ENCODE measurements at places on chromosomes 7 and 10.
A peak's percentile ranks its signal among the peaks of the same experiment; 100 is the strongest.

DNA sequence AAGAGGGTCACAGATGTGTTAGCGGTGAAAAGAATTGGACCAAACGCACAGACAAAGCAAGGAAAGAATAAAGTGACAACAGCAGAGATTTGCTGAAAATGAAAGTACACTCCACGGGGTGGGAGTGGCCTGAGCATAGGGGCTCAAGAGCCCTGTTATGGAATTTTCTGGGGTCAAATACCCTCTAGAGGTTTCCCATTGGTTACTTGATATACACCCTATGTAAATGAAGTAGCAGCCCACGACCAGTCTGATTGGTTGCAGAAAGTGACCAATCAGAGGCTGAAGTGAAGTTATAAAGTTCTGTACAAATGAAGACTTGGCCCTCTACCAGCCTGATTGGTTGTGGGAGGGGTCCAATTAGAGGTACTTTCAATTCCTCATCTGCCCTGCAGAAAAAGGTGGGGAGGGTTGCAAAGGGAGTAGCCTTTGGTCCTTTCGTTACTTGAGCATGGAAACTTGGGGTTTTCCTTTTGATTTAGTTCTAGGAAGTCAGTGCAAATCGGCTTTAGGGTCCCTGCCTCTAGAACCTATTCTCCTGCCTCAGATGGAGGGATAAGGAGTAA is 125.6 kb upstream of the PRPS1L1 start:
- no peak for DNase-seq

GRCh38 chr10:112857493-112857892 is 92.6 kb upstream of the TCF7L2 start:
- DNase-seq = no peak

DNA sequence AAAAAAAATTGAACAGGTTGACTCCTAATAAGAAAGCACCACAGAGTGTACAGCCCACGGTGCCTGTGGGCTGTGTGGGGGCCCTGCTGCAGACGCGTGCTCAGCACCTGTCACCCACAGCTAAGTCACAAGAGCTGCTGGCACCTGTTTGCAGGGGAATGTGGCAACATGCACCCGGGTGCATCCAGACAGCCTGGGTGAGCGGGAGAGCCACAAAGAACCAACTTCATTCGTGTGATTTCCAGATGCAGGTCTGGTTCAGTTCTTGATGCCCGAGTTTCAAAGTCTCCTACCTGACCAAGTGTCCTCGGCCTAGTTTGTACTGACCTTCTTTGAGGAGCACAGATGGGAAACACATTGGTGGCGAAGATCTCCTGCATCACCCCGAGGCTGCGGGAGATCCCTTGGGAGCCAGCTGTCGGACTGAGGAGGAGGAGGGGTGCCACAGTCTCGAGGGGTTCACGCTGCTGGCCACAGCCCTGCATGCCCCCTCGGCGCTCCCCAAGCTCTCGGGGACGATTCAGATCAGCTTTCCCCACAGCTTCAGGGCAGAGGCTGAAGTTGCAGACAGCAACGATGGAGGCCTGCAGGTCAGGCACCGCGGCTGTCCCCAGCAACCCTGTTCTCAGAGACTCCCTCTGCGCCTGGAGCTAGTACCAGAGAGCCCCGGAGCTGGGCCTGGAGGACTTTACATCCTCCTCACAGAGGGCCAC is 35.3 kb downstream of the AMZ1 start:
- no peak for DNase-seq

DNA sequence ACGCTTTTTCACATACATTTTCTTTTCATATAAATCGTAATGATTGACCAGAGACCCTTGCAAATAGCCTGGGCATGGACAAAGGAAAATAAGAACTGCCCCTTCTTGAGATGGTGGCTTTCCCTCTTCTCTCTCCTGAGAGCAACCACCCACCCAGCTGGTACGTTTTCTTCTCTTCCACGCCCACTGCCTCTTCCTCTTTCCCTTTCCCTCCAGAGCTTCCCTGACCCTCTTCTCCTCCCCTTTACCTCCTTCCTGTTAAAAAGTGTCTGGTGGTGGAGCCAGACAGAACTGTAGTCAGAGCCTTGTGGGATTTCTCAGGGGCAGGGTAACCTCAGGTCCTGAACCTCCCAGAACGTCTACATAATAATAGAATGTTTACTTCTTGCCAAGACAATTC is 23.2 kb downstream of the GPR141 start:
- no peak for DNase-seq

DNA sequence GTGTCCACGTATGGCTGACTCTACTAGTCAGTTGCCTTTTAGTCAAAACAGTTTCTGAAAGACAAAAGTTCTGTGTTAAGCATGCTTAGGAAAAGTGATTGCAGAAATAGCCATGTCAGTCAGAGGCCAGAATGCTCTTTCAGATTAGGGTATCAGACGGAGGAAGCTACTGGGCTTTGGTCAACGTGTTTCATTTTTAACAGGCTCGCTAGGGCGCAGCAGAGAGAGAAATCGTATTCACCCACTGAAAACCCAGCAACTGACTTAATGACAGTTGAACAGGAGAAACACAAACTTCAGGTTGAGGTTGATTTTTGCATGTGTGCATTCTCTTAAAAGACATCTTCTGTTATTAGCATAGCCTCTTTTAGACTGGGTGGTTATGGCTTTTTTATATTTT is 322.6 kb upstream of the KIAA1217 start:
- no peak for DNase-seq

- DNase-seq = no peak
Measured at GRCh38 chr7:69906283-69906995, 308.2 kb downstream of the AUTS2 start.

- no peak for DNase-seq
Measured at GRCh38 chr7:55588379-55588699, 16.0 kb upstream of the VOPP1 start.

GRCh38 chr10:61669849-61670248 is 7.1 kb downstream of the CABCOCO1 start:
- DNase-seq = no peak

- DNase-seq = no peak
Measured at GRCh38 chr7:33764752-33765451, 140.4 kb upstream of the BMPER start.

- no peak for DNase-seq
Measured at GRCh38 chr10:15166325-15166724, 2.2 kb downstream of the NMT2 start.

- DNase-seq = no peak
Measured at GRCh38 chr10:114957673-114958072, 19.7 kb downstream of the TRUB1 start.

GRCh38 chr10:52208365-52208764 is 105.7 kb upstream of the DKK1 start:
- DNase-seq = no peak

GRCh38 chr10:25078658-25079431 is 62.4 kb downstream of the THNSL1 start:
- DNase-seq = no peak

- DNase-seq = no peak
Measured at GRCh38 chr10:80197972-80198916, 7.1 kb downstream of the ANXA11 start.

DNA sequence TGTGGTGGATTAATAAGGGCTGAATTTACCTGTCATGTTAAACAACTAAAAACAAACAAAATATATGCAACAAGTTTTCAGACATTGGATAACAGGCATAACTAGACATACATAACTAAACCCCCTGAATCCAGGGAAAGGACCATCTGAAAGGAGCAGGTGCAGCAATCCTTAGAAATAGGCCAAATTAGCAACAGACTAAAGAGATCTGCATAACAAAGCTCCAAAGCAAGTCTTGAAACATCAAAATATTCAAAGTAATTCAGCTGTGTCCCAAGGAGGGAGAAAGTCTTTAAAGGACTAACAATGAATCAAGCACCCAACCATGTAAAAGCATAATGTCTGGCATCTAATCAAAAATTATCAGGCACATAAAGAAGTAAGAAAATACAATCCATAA is 475.1 kb downstream of the GRID1 start:
- DNase-seq = no peak

GRCh38 chr7:127933146-127933545 is 98.1 kb downstream of the LRRC4 start:
- no peak for DNase-seq

- no peak for DNase-seq
Measured at GRCh38 chr7:19215412-19215811, 70.2 kb upstream of the FERD3L start.

GRCh38 chr7:47007471-47007870 is 574.4 kb downstream of the TNS3 start:
- no peak for DNase-seq

DNA sequence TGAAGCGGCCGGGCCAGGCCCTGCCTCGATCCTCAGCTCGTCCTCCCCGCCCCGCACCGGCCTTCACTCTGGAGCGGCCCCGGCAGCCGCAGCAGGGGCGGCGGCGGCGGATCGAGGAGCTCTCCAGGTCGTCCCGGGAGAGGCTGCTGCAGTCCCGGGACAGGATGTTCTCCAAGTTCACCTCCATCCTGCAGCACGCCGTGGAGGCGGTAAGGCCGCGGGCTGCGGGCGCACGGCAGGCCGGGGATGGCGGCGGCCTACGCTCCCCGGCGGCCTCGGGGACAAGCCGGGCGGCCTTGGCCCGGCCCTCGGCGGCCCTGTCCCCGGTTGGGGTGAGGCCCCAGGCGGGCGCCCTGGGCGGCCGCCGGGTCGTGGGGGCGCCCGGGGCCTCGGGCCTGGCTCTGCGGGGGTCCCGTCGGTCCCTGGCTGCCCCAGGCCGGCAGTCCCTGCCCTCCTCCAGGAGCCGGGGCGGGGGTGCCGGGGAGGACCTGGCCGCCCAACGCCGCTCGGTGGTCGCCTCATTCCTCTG is 399 bp downstream of the FHIP2A start:
- DNase-seq = peak; percentile 42

DNA sequence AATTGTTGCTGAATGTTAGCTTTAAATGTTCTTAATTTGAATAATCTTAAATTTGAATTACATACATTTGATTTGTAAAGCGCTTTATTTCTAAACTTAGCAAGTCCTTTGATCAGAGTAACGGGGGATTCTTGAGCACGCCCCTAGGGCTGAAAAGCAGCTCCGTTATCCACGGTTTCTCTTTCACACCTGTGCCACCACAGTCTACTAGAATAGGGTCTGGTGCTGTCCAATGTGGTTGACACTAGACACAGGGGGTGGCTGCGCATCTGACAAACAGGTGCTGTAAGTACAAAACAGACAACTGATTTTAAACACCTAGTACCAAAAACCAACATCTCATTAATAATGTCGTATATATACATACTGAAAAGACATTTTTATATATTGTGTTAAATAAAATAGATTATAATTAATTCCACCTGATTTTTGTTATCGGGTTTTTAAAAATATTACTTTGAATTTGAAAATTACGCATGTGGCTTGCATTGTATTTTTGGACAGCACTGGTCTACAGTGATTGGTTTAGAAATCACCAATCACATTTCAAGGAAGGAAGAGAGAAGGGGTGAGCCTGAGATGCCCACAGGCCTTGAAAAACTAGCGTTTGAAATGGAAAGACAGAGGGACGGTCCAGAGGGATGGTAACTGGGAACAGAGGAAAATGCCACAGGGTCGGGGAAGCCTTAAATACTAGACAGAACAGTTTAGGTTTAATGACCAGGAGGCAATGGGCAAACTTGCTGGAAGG is 7.3 kb downstream of the SEPHS1 start:
- no peak for DNase-seq

DNA sequence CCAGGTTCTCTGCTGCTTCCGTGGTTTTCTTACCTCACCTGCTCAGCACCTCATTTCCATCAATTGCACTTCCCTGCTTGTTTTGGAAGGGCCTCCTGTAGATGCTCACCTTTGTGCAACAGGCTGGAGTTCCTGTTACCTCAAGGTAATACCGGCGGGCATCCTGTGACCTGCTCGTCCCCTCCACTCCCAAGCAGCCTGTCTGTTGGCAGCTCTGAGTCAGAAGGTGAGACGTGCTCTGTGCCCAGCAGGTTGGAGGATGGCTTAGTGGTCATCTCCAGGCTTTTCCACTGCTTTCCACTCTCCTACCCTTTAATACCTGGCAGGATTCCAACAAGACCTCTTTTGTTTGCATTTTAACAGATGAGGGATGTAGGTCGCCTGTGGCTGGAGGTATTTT is 86.0 kb downstream of the CAMK1D start:
- DNase-seq = no peak

GRCh38 chr10:4270116-4270515 is 485.1 kb upstream of the KLF6 start:
- DNase-seq = no peak

DNA sequence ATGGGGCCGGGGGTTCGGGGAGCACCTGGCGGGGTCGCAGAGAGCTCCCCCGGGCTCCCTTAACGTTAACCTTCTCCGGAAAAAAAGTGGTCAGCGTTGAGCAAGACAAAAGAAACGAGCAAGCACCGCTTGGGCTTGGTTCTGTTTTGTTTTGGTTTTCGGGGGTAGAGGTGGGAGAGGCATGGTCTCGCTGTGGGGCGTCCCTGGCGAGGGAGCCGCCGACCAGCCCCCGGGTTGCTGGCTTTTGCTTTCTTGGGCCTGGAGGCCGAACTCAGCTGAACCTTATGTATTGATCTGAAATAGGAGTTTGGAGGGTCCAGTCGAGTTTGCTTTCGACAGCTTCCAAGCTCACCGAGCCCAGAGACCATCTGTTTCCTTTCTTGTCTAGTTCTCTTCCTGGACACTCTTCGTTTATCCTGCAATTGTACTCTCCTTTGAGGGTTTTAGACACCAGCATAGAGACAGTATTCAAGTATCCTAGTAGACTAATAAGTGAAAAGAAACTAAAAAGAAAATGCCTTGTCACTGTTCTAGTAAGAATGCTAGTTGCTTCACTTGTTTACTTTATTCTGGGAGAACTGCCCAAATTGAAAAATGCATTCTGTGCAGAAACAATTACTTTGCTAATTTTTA is 980 bp downstream of the FHIP2A start:
- DNase-seq = no peak

DNA sequence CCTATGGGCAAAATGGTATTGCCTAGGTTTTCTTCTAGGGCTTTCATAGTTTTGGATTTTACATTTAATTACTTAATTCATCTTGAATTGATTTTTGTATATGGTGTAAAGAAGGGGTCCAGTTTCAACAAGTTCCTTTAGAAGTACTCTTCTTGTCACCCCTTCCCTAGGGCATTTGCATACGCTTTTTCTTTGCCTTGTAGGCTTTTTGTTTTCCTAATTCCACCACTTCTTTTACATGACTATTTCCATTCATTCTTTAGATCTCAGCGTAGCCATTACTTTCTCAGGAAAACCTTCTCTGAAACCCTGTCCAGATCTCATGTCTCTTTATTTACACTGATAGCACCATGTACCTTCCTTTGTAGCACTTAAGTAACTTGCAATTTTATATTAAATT is 648.6 kb downstream of the XPNPEP1 start:
- no peak for DNase-seq

DNA sequence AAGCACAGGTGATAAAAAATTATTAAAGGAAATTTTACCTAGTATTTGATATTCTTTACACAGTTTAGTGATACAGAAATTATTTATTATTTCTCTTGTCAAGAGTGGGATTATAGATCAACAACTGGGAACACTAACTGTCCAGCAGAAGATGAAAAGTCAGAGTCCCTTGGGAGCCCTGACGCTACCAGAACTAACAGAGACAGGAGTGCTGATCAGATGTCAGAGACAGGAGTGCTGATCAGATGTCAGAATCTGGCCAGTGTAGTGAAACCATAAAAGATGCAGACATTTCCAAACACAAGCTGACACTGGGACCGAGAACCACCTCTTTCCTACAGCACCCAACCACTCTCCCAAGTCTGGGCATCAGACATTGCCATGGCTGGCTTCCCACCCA is 828.2 kb downstream of the TNS3 start:
- DNase-seq = no peak
